Caudate nucleus (tissue), 63 donors: ENCODE measurements at places on chromosomes 16 and 17.

- no peak for DNase-seq
Observed at GRCh38 chr17:74785981-74786360, 9.8 kb upstream of the NAT9 start.

- DNase-seq, result no peak
Observed at GRCh38 chr17:69734656-69735055, 320.2 kb downstream of the MAP2K6 start.

DNA sequence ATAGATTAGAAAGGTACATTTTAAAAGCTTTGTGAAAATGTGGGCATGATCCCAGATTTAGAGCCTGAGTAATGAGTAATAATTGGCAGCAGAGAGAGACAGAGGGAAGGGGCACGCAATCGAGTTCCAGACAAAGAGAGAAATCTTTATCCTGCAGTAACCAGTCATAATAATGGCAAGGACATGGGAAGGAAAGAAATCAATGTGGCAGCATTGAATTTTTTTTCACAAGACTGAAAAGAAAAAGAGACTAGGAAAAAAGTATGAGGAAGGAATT is 790.8 kb upstream of the SOX9 start:
- no peak for DNase-seq

GRCh38 chr17:41009301-41009760 is 403 bp upstream of the KRTAP3-1 start:
- DNase-seq, result no peak

GRCh38 chr16:69033151-69033949 is 72.1 kb upstream of the HAS3 start:
- no peak for DNase-seq

DNA sequence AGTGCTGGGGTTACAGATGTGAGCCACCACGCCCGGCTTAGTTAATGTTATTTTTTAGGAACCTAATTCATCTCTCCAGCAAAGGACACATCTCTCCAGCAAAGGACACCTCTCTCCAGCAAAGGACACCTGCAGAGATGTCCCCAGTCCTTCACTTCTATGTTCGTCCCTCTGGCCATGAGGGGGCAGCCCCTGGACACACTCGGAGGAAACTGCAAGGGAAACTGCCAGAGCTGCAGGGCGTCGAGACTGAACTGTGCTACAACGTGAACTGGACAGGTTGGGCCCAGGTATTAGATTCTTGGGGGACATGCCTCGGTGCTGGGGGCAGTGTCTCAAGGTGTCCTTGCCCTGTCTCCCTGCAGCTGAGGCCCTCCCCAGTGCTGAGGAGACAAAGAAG is 4.7 kb downstream of the PFAS start:
- DNase-seq, result no peak

DNA sequence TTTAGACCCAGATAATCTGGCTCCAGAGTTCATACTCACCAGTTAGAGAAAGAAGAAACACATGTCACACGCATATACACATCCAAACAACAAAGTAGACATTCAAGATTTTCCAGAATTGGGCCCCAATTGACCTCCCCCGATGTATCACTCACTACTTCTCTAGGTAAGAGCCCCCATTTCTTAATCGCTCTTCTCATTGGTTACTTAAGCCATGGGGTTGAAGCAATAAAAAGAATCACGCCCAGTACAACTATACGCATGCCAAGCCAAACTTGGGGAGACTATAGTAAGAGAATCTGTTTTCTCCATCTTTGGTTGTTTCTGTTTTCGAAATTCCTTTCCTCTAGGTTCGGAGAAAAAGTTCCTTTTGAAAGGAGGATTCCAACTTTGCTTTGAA is 565 bp downstream of the DDX52 start:
- DNase-seq, result no peak

GRCh38 chr16:54954220-54954619 is 23.6 kb downstream of the IRX5 start:
- no peak for DNase-seq

GRCh38 chr16:72902206-72902605 is 145.7 kb downstream of the ZFHX3 start:
- DNase-seq, result no peak

DNA sequence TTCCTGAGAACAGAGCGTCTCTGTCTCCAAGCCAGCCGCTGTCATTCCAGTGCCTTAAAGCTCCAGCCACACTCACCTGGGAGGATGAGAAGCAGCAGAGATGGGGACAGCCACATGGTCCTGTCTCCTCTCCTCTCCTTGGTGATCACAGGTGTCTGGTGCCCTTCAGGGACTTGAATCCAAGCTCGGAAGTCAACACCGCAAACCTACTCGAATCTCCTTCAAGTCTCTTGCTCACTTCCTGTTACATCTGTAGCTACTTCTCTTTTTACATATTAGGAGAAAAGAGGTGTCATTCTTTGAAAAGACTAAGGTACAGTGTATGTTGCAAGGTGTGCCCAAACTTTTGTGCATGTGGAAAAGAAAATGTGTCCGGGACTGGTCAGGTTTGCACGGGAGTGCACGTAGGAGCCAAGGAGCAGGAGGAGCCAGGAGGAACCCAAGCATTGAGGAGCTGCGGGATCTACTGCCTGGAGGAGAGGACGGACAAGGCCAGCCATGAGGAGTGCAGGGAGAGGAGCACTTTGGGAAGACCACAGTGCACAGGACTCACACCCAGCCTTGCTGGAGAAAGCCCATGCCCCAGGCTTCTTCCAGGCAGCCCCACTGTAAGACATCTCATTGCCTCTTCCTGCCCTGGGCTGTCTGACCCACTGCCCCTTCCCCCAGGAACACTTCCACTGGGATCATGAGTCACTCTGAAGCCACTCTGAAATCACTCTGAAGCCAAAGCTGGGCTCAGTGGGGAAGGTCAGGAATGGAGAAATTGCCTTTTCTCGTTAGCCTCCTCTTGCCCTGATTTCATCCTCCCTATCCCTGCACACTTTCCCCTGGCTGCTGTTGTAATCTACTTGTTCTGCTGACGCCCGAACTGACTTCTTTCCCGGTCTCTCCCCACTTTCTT is at the start of gene CD300LD:
TSS of gene CD300LD (minus strand) at position 197 of the 904 bp plus-strand sequence. CDS start at position 116, 81 bp downstream.
- DNase-seq, result no peak

GRCh38 chr17:29076722-29077121 is 33.8 kb downstream of the PIPOX start:
- peak; percentile 19 for DNase-seq

DNA sequence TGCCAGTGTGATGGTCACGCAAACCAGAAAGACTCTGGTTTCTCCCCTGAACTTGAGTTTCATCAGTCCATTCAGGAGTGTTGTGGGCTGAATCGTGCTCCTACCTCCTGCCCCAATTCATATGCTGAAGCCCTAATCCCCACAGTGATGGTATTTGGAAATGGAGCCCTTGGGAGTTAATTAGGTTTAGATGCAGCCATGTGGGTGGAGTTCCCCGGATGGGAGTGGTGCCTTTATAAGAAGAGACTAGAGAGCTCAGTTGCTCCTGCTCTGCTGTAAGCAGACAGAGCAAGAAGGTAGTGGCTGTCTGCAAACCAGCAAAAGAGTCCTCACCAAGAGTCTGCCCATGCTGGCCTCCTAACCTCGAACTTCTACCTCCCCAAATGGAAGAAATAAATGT is 160.3 kb upstream of the DYNLRB2 start:
- no peak for DNase-seq

- DNase-seq, result no peak
Observed at GRCh38 chr16:81286190-81286589, 28.6 kb upstream of the GAN start.

- no peak for DNase-seq
Observed at GRCh38 chr16:60001523-60001922, 1267.4 kb upstream of the GOT2 start.

GRCh38 chr16:23863511-23864422 is 28.0 kb downstream of the PRKCB start:
- no peak for DNase-seq

GRCh38 chr17:9928601-9929333 is 23.7 kb upstream of the RCVRN start:
- no peak for DNase-seq

DNA sequence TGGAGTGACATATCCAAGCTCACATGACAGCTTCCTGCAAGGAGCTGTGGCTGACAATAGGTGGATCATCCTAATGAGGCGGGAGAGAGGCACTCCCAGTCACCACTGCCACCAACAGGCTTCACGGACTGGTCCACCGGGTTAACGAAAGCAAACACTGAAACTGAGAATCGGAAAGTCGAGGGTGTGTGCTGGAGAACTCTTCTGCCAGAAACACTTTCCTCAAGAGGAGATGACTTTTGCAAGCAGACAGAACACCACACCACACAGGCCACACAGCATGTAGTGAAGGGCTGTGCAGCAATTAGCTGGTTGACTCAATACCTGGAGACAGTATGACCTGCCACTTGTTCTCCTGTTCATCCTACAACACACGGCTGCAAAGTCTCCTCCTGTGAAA is 53.0 kb upstream of the DNAJA2 start:
- DNase-seq, result no peak

GRCh38 chr16:16075488-16076422 is 126.3 kb downstream of the ABCC1 start:
- DNase-seq, result no peak

- DNase-seq, result no peak
Observed at GRCh38 chr16:89733792-89734191, 12.5 kb downstream of the ZNF276 start.

DNA sequence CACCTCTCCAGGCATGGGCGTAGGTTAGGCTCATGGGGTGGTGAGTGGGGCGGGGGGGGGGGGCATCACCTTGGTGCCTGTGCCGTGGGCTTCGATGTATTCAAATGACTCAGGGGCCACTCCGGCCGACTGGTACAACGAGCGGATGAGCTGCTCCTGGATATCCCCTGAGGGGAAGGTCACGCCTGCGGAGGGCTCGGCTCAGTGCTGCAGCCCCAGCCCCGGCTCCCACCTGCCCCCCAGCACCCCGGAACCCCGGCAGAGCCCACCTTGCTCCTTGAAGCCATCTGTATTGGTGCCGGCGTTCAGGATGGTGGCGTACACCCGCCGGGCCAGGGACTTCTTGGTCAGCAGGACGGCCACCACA is 5.4 kb downstream of the FASN start:
- DNase-seq, result no peak

DNA sequence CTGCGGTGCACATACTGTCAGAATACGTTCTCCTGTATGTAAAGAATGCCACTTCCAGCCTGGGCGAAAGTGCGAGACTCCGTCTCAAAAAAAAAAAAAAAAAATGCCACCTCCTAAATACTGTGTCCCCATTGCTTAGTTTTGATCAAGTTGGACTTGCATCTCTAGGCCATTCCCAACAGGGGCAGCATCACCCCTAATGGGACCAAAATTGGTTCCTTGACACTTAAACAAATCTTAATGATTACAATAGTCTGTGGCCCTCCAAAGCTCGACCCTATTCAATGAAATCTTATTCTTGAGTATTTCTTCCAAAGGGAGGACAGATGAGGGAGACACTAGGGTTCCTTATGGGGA is 154.7 kb upstream of the PLCG2 start:
- DNase-seq, result no peak

GRCh38 chr16:84511831-84512230 is 7.4 kb upstream of the MEAK7 start:
- DNase-seq, result no peak

DNA sequence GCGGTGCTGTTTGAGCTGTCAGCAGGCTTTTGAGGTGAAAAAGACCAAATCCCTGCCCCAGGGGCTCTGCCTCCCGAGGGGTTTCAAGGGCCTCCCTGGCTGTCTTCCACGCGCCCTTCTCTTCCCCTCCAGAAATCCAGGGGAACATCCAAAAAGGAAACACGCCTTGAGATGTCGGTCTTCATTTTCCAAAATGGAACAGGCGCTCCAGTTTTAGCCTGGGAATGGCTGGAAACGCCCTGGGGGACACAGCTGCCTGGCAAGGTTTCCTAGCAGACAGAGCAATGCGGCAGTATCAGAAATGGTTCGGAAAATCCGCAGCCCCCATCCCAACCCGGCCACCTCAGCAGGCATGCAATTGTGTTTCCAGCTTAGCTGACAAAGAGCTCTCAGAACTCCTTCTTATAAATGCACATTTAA is 16.6 kb upstream of the LITAF start:
- no peak for DNase-seq

- DNase-seq, result peak; percentile 50
Observed at GRCh38 chr16:11258553-11259492, 2.8 kb upstream of the SOCS1 start.

- DNase-seq, result no peak
Observed at GRCh38 chr17:49980703-49981197, 11.8 kb downstream of the DLX4 start.

DNA sequence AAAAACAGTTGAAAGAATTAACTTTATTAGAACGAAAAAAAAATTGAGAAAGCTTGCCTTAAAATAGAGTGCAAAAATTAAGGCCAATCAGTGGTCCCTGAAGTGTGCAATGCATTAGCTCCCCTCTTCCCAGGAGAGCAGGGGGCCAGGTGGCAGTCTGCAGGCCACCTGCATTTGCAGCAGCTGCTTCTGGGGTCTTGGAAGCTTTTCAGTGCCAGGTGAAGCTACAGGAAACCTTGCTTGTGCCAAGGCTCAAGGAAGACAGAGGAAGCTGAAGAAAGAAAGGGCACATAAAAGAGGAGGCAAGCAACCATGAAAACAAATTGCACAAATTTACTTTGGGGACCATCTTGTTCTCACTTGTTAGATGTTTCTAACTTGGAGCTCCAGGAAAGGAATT is 50.5 kb upstream of the MTMR4 start:
- DNase-seq, result no peak

GRCh38 chr17:76519048-76519966 is 18.1 kb upstream of the RHBDF2 start:
- no peak for DNase-seq

GRCh38 chr17:37065486-37066321 is 117.0 kb downstream of the AATF start:
- DNase-seq, result no peak

DNA sequence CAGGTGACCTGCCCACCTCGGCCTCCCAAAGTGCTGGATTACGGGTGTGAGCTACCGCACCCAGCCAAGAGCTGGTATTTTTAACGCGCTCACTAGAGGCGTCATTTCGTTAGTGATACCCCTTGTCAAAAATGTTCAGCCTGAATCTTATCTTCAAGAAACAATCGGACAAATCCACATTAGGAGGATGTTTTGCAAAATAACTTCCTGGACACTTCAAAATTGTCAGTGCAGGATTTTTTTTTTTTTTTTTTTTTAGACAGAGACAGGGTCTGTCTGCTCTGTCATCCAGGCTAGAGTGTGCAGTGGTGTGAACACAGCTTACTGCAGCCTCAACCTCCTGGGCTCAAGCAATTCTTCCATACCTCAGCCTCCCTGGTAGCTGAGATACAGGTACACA is 63.0 kb downstream of the RMI2 start:
- DNase-seq, result no peak

GRCh38 chr17:2155573-2155972 is 100.7 kb downstream of the HIC1 start:
- no peak for DNase-seq

GRCh38 chr16:67936880-67937605 is 393 bp upstream of the PSMB10 start:
- DNase-seq, result no peak

DNA sequence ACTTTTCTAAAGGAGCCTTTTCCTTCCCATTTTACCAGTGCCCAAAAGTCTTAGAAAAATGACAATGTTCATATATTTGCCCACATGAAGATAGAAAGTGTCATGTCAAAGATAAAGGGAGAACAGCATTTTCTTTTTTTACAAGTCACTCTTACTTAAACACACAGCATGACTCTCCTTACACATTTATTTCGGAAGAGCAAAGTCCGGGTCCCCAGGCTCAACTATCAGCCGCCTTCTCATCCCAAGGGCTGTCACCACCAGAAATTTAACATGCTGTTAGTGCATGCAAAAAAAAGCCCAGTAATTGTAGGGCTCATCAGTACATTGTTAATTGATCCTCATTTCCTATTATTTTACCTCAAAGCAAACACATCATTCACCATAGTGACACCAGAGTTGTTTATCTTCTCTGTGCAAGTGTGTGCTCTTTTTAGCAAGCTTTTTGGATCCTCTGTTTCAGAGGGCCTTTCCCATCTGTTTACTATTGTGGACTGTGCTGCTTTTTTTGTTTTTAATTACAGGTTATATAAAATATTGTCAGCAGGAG is 560.3 kb downstream of the WWOX start:
- no peak for DNase-seq
